ENCODE measurements at places on chromosomes 2 and 18.

- no peak for DNase-seq
These were observed 12.2 kb downstream of the SCN1A start for GRCh38 chr2:166115589-166115988.

GRCh38 chr2:173572848-173573247 lies 218.2 kb downstream of the CDCA7 start:
- no peak for DNase-seq

DNA sequence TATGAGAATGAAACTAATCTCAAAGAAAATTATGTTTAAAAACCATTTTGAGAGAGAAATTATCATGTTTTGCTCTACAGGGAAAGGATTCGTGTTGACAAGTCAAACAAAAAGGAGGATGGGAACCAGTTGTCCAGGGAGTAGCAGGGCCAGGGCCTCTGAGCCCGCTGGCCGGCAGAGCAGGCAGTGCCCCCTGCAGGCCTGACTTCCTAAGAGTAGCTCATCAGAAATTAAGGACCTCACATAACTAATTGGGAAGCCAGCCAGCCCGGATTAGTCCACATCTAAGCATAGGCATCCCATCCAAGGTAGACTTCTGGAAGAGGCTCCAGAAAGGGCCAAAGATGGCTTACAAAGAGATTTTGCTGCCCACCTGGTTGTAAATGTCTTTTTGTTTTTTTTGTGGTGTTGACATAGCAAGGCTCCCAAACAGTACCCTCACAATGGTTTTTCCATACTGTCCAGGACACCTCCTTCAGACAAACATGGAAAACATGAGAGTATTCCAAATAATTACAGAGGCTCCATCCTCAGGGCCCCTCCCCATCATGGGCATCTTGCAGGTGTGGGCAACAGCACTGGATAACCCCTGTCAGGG lies 241.2 kb upstream of the TANK start:
- peak; percentile 84 for DNase-seq

DNA sequence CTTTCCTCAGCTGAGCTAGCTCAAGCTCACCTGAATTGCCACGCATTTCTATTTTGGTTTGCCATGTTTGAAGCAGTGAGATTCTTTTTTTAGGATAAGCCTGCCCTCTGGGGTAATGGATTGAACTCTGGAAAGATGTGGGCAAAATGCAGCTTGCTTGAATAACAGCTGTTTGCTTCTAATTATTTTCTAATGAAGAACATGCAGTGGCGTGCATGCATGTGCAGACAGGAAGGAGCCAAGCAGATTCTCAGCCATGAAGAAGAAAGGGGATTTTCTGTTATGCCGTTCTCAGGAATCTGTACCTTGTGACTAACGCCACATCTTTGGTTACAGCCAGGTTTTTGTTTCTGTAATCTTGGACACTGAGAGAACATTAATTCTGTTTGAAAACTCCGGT lies 171.2 kb downstream of the ANTXR1 start:
- no peak for DNase-seq

DNA sequence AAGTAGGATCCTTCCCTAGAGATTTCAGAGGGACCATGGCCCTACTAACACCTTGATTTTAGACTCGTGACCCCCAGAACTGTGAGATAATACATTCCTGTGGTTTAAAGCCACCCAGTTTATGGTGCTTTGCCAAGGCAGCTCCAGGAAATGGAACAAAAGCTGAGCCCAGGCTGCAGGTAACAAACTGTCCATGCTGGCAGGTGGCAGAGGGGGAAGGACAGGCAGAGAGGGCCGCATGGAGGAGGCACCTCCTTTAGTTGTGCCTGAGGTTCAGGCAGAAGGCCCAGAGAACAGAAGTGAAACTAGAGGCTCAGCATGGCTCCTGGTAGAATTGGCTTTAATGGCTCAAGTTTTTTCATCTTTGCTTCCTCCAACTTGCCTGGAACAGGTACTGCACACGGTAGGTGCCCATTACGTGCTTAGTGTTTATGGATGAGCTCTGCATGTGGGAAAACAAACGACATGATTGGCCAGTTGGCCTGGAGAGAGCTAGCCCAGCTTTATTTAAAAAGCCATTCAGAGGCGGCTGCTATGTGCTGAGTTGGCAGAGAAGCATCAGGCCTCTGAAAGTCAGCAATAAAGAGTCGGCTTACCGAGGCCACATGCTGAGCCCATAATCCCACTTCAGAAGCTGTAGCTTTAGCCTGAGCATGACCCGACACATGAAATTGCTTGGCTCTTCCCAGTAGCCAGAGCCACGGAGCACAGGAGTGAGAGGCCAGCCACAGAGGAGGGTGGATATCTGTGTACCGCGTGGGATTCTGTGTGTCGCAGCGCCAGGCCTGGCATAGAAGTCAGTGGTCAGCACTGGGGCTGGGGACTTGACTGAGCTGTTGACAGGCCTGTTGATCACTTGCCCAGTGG lies 36.5 kb downstream of the HS1BP3 start:
- DNase-seq = peak; percentile 47

- no peak for DNase-seq
These were observed 134.7 kb downstream of the EML6 start for GRCh38 chr2:54858021-54858681.

- DNase-seq = no peak
These were observed 135.6 kb downstream of the TFCP2L1 start for GRCh38 chr2:121149384-121149783.

- DNase-seq = no peak
These were observed 230.0 kb downstream of the CLIP4 start for GRCh38 chr2:29345236-29345635.

- DNase-seq = no peak
These were observed 12.4 kb downstream of the ASAP2 start for GRCh38 chr2:9219027-9219445.
